ENCODE measurements at places on chromosomes 7 and 10.
A peak's percentile ranks its signal among the peaks of the same experiment; 100 is the strongest.

GRCh38 chr7:124310934-124311390, 278.1 kb upstream of the TMEM229A start:
- DNase-seq, result no peak

DNA sequence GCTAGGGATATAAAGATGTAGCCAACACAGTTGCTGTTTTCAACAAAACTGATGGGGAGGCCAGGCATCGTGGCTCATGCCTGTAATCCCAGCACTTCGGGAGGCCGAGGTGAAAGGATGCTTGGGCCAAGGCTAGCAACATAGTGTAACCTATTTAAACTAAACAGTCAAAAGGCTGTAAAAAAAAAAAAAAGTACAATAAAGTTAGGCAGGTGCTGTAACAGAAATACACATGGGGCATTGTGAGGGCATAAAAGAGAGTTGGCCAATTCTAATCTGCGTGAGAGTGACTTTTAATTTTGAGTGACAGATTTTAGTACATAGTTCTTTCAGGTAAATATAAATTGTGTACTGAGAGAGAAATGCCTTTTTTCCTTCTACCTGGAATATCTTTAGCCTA, 6.2 kb downstream of the XRCC2 start:
- no peak for DNase-seq

DNA sequence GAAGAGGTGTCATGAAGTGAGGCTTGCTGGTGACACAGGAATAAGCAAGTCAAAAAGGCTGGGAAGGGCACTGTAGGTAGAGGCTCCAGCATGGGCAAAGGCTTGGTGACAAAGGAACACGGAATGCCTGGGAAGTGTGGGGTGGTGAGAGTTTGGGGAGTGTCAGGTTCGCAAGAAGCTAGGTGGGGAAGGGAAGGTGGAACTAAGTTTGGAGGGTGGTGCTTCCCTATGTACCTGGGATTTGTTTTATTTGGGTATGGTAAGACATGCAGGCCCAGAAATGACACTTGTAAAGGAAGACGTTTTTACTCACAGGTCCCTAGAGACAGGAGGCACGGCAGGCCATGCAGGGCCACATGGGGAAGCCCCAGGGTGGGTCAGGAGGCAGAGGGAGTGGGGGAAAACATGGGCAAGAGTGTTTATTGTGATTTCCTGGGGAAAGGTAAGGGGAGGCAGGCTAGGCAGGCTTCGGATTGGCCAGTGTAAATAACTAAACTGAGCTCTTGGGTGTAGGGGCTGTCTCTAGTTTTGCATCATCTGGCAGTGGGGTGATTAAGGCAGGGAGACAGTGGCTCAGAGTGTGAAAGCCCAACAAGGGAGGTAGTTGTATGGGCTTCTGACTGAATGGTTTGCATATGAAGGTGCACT, 52.1 kb downstream of the SH2D4B start:
- DNase-seq, result no peak

DNA sequence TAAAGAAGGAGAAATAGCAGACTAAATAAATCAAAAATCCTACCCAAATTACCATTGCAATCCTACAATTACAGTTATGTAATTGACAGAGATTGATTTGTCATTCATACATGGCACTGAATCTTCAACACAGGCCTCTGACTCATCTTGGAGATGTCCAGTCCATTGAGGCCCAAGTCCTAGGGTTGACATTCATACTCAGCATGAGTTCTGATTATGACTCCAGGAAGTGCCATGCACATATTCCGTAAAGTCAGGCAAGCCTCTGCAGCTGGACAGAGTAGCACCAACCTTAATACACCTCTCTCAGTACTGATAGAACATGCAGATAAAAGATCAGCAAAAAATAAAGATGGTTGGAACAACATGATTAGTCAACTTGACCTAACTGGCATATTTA, 353.7 kb upstream of the NFE2L3 start:
- no peak for DNase-seq

GRCh38 chr7:9013940-9014339, 580.5 kb downstream of the NXPH1 start:
- DNase-seq, result no peak

- DNase-seq, result no peak
Observed at GRCh38 chr10:1255600-1256431, 199.6 kb downstream of the WDR37 start.

- no peak for DNase-seq
Observed at GRCh38 chr10:89888321-89889070, 187.1 kb downstream of the KIF20B start.

GRCh38 chr7:12727455-12728191, 40.2 kb downstream of the ARL4A start:
- no peak for DNase-seq

DNA sequence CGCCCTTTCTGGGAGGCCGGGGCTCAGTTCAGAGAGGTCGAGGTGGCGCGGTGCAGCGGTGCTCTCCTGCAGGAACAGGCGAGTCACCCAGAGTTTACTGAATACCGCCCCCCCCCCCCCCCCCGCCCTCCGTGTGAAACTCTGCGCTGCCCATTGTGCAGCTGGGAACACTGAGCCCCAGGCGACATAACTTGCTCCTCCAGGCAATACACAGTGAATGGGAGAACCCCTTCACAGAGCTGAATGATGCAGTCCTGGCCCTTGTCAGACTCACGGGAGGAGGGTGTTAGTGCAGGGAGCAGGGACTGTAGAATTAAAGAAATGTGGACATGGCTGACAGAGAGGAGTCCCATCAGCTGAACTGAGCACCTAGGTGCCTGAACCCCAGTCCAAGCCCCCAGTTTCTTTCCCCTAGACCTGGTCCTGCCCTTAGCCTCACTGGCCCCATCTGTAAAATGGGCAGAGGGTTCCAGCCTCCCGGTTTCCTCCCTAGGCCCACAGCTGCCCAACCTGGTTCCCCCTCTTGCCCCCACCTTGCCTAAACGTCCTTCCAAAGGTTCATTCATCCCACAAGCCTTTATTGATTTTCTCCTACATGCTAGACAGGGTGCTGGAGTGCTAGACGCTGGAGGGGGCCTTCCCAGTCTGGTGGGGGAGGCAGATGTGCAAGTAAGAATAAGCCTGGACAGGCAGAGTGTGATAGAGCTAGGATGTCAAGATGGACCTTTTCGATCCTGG, 869 bp upstream of the LOXL4 start:
- no peak for DNase-seq

DNA sequence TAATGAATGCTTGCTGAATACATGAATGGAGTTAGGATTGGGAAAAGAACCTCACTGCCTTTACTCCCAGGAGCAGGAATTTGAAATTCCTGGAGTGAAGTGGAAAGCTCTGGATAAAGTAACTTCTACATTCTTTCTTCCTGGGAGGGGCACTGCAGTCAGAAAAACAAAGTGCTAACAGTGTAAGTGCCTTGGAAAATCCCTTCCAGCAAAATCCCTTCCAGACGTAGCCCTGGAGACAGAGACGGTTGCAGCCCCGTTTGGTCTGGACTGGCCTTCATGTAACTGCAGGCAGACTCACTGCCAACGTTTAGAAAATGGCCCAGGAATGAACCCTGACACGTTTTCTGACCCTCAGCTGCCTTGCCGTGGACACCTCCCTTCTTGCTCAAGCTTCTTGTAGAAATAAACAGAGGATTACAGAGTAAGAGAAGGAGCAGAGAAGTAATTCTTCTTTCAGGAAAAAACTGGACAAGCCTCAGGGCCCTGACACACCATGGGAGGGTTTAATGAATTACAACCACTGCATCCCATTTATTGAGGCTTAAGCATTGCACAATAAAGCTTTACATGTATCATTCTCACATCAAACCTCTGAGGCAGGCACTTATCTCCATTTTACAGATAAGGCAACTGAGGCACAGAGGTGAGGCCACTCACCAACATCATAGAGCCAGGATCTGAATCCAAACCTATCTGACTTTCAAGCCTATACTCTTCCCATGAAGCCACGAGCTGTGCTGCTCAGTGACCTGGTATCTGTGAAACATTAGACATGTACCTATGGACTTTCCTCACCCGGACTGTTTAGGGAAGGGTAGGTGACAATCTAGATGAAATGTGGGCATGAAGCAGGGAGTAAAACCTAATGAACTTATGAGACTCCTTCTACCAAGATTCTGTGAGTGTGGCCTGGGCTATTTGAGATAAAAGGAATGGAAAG, 7.8 kb downstream of the ITPRIP start:
- no peak for DNase-seq

DNA sequence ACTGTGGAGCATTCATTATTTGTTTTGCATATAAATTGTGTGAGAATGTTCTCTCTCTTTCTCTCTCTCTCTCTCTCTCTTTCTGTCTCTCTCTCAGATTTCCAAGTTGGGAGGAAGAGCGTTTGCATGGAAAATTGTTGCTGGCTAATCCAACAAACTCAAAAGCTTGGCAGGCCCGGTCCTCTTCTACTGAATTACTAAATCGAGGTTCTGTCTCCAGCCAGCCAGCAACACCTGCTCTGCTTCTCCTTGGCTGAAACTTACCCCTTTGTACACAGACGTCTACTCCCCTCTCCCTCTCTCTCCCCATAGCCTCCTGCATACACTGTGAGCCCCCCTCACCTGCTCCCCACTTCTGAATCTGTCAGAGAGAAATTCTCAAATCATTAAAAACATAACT, 996.4 kb upstream of the AUTS2 start:
- DNase-seq, result no peak

- DNase-seq, result no peak
Observed at GRCh38 chr10:62625484-62625883, 179.0 kb upstream of the ADO start.

DNA sequence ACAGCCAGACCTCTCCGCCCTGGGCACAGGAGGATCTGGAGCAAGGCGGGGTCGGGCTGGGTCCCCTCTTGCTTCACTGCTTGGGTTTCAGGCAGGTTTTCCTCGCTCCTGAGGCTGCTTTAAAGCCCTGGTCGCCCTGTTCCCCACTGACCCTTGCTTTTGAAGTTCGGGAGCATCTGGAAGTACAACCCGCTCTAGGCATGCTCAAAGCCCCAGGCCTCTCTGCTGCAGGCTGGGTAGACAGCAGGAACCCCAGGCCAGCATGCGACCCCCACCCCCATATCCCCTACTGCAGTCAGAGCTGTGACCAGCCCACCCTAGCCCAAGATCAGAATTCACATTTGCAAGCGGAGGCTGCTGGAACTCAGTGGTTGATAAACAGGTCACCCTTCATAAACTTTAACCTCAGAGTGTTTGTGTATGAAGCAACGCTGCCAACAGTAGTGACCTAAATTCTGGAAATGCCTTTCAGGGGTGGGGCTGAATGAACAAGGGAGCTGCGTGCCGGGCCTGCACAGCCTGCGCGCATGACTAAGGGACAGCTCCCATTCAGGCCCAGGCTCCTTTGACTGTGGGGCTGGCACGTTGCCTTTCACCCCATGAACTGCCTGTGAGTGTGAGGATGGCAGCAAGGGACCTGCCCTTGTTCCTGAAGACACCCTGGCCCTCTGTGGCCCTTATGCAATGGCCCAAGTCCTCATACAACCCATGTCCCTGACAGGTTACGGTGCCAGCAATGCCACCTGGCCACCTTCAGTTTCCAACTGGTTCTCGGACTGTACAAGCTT, 52.5 kb downstream of the PROSER2 start:
- no peak for DNase-seq

DNA sequence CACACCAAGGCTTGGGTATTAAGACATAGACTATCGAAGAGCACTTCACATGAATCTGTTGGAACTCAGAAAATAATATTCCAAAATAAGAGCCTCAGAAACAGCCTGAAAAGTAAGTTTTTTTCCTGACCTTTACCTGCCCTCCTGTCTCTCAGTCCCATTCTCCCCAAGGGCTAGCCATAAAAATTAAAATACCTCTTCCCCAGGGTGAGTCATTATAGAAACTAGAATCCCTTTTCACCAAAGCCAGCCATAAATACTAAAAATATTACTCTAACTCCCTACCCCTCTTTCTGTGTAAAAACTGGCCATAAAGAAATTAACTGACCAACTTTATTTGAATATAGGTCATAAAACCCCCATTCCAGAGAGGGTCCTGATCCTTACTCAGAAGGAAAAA, 87.9 kb upstream of the TMEM106B start:
- no peak for DNase-seq

DNA sequence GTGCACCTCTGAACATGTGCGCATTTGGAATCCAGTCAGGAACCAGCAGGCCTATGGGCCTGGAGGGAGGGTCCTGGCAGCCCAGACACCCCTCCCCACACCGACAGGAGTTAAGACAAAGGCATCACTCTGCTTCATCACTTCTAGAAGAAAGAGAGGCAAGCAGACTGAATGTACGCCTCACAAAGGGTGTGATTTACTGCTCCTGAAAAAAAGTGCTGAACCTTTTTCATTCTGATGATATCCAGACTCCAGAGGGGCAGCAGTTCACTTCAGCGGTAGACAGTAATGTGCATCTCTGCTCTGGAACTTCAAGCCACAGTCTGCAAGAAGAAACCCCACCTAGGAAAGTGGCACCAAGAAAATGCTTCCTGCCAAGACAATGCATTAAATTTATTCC, 88.2 kb upstream of the TMEM72 start:
- no peak for DNase-seq

GRCh38 chr10:124132876-124133275, 39.5 kb upstream of the CHST15 start:
- DNase-seq, result no peak

DNA sequence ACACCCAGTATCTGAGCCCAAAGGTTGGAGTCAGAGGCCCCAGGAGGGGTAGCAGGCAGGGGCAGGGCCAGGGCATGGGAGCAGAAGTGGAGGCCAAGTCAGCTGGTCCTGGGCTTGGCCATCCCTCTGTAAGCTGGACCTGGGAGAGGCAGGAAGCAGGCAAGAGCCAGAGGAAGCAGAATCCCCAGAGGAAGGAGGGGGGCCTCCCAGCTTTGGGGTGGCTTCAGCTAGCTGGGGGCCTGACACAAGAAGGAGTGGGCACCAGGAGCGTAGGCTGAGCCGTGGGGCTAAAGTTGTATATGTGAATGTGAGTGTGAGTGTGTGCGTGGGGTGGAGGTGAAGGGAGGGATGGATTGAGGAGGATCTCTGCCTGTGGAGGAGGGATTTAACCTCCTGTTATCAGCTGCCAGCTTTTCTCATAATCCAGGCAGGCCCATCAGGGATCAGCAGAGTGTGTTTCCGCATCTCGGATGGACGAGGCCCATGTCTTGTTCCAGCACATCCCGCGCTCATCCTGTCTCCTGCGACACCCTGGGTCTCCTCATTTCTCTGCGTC, 54.0 kb downstream of the NEURL1 start:
- no peak for DNase-seq

GRCh38 chr7:92880212-92881090, 44.1 kb upstream of the CDK6 start:
- peak; percentile 13 for DNase-seq
